ENCODE measurements at places on chromosomes 4 and X.

DNA sequence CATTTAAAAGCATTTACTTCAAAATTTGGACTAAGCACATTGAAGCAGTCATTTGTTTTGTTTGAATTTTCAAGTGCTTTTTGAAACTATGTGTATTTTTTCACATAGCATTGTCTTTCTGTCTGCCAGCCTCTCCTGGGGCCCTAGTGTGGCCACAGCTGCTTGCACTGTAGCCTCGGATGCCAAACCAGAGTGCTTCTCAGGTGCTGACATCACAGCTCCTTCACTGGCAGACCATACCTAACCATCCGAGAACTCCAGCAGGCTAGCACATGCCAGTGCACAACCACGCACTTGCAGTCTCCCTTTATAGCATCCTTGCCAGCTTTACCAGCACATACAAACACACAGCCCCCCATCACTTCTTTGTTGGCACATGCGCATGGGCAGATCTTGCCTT is 1019.7 kb downstream of the STPG2 start:
- H3K27ac ChIP-seq = no peak overlapping the region
- no peaks in the 10 kb centered on the region for H3K36me3 ChIP-seq
- no peak overlapping the region for H3K4me3 ChIP-seq
- no peaks in the 10 kb centered on the region for H3K4me1 ChIP-seq
- H3K27me3 ChIP-seq = no peaks in the 10 kb centered on the region
- DNase-seq = no peak

DNA sequence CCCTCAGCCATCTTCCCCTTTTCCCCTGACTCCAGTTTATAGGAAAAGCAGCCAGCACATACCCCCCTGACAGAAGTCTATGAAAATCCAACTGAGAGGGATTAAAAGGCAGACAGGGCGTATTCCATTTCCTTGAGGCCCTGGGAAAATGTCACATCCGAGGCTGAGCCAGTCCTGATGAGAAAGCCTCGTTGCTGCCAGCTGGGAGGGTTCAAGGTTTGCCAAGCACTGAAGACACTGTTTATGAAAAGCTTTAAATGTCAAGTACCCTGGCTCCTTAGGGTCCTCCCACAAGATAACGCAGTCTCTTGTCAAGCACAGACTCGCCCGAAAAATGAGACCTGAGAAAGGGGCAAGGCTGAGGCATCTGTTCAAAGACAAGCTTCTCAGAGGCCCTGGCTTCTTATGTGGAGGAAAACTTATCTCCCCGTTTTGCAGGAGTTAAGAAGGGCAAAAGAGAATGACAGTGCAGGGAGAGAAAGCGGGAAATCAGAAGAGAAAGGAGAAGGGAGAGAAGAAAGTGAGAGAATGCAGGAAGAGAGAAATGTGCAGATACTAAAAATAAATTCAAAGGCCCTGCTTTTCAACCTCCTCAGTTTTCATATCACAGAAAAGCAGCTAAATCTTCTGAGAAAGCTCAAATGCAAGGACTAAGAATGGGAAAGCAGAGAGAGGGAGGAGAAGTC is 44.7 kb downstream of the SCD5 start:
- no peaks in the 10 kb centered on the region for H3K36me3 ChIP-seq
- peak overlapping the region; percentile 68 for H3K27ac ChIP-seq
- DNase-seq = peak; percentile 82
- no peaks in the 10 kb centered on the region for H3K4me1 ChIP-seq
- no peak overlapping the region for H3K4me3 ChIP-seq

DNA sequence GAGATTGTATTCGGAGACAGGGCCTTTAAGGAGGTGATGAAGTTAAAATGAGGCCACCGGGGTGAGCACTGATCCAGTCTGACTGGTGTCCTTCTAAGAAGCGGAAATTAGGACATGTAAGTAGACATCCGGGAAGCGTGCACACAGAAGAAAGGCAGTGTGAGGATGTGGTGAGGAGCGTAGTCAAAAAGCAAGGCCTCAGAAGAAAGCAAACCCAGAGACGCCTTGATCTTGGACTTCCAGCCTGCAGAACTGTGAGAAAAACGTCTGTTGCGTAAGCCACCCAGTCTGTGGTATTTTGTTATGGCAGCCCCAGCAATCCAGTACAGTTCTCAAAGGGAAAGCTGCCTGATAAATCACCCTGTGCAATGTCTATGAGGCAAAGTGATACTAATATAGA is 153.5 kb downstream of the KCNIP4 start:
- H3K36me3 ChIP-seq = no peaks in the 10 kb centered on the region
- no peak overlapping the region for H3K27ac ChIP-seq

- no peak for DNase-seq
- H3K27ac ChIP-seq = no peak overlapping the region
- no peaks in the 10 kb centered on the region for H3K4me1 ChIP-seq
- no peak overlapping the region for H3K4me3 ChIP-seq
- no peaks in the 10 kb centered on the region for H3K36me3 ChIP-seq
- no peaks in the 10 kb centered on the region for H3K27me3 ChIP-seq
Measured at GRCh38 chr4:156312261-156312847, 358.7 kb upstream of the CTSO start.

DNA sequence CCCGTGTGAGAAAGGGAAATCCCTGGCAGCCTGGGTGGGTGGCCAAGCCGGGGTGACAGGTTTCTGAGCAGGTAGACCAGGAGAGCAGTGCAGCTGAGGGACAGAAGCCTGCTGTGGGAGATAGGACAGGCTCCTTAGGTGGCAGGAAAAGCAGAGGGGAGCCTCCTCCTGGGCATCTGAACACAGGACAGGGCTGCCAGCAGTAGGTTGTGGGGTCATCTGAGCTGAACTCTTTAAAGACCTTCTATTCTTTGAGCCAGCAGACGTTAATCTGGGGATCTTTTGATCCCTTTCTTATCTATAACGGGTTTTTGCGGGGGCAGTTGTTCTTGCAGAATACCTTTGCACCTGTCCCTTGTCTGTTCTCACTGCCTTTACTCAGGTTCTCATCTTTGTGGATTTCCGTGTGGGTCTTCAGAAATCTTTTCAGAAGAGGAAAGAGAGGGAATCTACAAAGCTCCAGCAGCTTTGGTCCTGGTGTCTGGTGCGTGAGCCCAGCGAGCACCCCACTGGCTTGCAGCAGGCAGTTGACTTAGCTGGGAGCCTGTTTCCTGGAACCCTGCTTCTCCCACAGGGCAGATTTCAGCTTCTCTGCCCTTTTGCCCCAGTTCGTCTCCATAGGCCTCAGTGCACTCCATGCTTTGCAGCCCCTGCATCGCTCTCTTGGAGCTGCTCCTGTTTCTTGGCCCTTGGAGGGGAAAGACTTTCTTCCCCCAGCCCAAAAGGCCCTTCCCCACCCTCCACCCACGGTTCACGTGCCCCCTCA is 35.8 kb upstream of the TADA2B start:
- H3K27me3 ChIP-seq = no peaks in the 10 kb centered on the region
- DNase-seq = no peak
- peaks cover 51% of the 10 kb centered on the region for H3K36me3 ChIP-seq
- H3K4me1 ChIP-seq = no peaks in the 10 kb centered on the region
- H3K27ac ChIP-seq = no peak overlapping the region

DNA sequence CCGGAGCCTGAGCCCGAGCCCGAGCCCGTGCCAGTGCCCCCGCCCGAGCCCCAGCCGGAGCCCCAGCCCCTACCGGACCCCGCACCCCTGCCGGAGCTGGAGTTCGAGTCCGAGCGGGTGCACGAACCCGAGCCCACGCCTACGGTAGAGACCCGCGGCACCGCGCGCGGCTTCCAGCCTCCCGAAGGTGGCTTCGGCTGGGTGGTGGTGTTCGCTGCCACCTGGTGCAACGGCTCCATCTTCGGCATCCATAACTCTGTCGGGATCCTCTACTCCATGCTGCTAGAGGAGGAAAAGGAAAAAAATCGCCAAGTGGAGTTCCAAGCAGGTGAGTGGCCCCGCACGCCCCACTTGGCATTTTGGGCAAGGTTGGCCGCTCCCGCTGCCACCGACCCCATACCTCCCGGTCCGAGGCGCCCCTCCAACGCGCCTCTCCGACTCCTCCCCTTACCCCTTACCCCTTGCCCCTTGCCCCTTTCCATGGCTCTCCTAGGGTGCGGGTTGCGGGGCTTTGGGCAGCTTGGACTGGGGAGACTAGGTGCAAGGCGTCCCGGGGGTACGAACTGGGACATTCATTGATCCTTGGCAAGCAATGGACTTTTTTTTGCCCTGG is 553 bp downstream of the SLC16A2 start:
- peak overlapping the region; percentile 94 for H3K27ac ChIP-seq
- no peak for DNase-seq
- no peaks in the 10 kb centered on the region for H3K4me1 ChIP-seq

- no peak for DNase-seq
- no peaks in the 10 kb centered on the region for H3K27me3 ChIP-seq
- no peaks in the 10 kb centered on the region for H3K36me3 ChIP-seq
- no peaks in the 10 kb centered on the region for H3K4me1 ChIP-seq
- no peak overlapping the region for H3K4me3 ChIP-seq
Measured at GRCh38 chr4:20883231-20883630, 183.0 kb downstream of the PACRGL start.

GRCh38 chr4:125388613-125389012 is 73.9 kb downstream of the FAT4 start:
- H3K36me3 ChIP-seq = no peaks in the 10 kb centered on the region
- H3K4me3 ChIP-seq = no peak overlapping the region
- H3K27me3 ChIP-seq = no peaks in the 10 kb centered on the region
- no peak overlapping the region for H3K27ac ChIP-seq
- no peaks in the 10 kb centered on the region for H3K4me1 ChIP-seq
- DNase-seq = no peak

DNA sequence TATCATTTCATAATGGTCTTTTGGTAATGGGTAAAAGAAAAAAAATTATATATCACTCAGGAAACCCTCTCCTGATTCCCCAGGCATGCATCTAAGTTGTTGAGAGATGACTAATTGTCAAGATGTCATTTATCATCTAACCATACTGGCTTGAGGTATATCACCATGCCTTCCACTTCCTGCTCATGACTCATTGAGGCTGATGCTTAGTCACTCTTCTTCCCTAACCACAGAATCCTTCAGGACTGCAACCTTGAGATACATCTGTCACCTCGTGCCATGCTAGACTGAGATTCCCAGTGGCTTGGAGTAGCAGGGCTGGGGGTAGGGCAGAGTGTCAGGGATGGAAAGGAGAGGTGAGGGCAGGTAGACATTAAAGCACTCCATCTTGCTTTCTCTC is 782.5 kb upstream of the INTU start:
- H3K4me1 ChIP-seq = no peaks in the 10 kb centered on the region
- no peak overlapping the region for H3K27ac ChIP-seq
- no peak for DNase-seq
- H3K27me3 ChIP-seq = no peaks in the 10 kb centered on the region
- no peak overlapping the region for H3K4me3 ChIP-seq

DNA sequence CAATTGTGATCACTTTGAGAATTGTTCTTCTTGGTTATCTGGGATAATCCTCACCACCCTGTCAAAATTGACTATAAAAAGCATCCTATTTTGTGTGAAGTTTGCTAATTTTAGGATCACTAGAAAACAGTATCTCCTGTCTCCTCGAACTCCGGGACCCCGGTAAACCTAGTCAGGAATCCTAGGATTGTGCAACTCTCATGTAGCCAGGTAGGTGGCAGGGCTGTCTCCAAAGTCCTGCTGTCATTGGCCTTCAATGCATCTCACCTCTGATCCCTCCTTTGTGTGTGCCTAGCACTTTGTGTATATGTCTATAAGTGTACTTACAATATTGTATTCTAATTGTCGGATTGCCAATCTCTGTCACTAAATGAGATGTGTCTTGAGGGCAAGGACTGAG is 1564.8 kb downstream of the RPA4 start:
- H3K27ac ChIP-seq = no peak overlapping the region
- H3K27me3 ChIP-seq = no peaks in the 10 kb centered on the region
- no peaks in the 10 kb centered on the region for H3K36me3 ChIP-seq
- H3K4me1 ChIP-seq = no peaks in the 10 kb centered on the region

- H3K36me3 ChIP-seq = peaks cover 4% of the 10 kb centered on the region
- H3K27ac ChIP-seq = peak within 1 kb of the TSS; percentile 88
- H3K4me1 ChIP-seq = peaks cover 14% of the 10 kb centered on the region
Measured at GRCh38 chr4:53377319-53378170, at the start of gene FIP1L1. TSS of gene FIP1L1 (plus strand) at chr4:53377641. CDS start at chr4:53377839, 198 bp downstream.

DNA sequence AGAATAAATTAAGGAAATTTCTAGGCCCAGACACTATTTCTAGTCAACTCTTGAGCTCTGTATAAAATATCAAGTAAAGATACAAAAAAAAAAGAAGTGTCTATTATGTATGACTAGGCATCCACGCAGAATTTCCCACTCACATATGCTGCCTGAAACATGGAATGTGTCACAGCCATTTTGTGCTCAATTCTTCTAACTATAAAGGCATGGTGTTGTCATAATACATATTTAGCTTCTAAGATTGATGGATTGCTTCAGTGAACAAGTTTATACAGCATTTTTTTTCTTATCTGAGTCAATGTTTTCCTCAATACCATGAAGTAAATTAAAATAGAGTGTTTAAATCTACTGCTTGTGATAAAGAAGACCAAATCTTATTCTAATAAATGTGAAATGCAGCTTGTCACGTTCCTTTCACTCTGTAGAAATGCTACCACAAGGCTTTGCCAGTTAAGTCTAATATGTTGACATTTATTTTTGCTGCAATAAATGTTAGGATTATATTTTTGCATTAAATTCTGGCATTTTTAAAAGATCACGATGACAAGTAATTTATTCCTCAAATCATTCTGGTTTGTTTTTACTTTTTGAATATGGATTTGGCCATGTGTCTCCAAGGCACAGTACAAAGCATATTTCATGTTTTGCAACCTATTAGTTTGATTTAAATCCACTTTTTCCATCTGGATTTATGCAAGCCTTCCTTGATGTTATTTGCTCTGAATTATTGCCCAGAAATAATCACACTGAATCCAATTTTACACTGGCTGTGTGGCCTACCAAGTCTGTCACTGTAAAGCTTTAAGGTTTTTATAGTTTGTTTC is 1829.0 kb upstream of the PCDH7 start:
- no peaks in the 10 kb centered on the region for H3K27me3 ChIP-seq
- H3K4me1 ChIP-seq = no peaks in the 10 kb centered on the region
- H3K4me3 ChIP-seq = no peak overlapping the region
- no peak overlapping the region for H3K27ac ChIP-seq
- no peak for DNase-seq

GRCh38 chr4:86496094-86497080 is 97.7 kb upstream of the PTPN13 start:
- no peaks in the 10 kb centered on the region for H3K36me3 ChIP-seq
- no peak for DNase-seq
- no peaks in the 10 kb centered on the region for H3K27me3 ChIP-seq
- H3K4me3 ChIP-seq = no peak overlapping the region
- H3K27ac ChIP-seq = no peak overlapping the region
- no peaks in the 10 kb centered on the region for H3K4me1 ChIP-seq

GRCh38 chrX:30822764-30823163 is 66.3 kb downstream of the TAB3 start:
- no peaks in the 10 kb centered on the region for H3K4me1 ChIP-seq
- H3K27ac ChIP-seq = no peak overlapping the region
- H3K36me3 ChIP-seq = no peaks in the 10 kb centered on the region
- H3K27me3 ChIP-seq = peaks cover 6% of the 10 kb centered on the region
- H3K4me3 ChIP-seq = no peak overlapping the region
